ENCODE measurements at places on chromosomes 2 and 18.

DNA sequence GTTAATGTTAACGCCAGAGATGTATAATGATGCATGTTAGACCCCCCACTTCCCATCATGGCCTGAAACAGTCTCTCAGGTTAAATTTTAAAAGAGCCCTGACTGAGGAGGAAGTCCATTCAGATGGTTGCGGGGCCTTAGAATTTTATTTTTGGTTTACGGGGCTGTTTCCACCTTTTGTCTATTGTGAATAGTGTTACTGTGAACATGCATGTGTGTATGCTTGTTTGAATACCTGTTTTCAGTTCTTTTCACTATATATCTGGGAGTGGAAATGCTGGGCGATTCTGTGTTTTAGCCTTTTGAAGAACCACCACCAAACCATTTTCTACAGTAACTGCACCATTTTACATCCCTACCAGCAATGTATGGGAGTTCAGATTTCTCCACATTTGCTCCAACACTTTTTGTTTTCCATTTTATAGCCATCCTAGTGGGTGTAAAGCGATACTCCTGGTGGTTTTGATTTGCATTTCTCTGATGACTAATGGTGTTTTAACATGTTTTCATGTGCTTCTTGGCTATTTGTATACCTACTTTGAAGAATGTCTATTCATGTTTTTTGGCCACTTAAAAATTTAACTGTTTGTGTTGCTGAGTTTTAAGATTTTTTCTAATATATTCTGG lies 133.0 kb downstream of the MYO3B start:
- DNase-seq, result no peak

- DNase-seq, result no peak
Measured at GRCh38 chr2:66794551-66794950, 359.6 kb downstream of the MEIS1 start.

DNA sequence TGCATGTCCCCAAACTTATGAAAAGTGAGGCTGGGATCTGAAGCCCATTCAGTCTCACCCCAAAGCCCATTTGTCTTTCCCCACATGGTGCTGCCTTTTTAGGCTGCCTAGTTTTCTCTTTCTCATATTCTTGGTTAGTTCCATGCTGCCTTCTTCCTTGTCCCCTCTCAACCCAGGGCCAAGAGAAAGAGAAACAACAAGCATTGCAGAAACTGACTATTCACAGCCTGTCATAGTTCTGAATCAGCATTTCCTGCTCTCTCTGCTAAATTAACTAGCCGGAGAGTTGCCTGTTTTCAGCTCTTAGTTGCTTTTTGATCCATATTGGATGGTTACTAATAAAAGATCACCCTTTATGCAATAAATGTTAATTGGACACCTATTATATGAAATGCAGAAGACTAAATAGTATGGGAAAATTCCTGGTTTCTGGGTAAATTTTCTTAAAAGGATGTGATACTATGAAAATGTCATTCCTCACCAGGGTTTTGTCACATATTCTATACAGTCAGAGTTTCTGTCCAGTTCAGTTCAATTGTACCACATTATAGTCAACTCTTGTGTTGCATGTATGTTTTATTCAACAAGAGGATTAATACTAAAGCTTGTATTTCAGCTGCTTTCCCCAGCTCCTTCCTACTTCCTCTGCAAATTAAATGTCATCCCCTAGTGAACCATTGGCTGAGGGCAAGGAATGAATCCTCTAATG lies 246.5 kb downstream of the GALR1 start:
- DNase-seq, result no peak

DNA sequence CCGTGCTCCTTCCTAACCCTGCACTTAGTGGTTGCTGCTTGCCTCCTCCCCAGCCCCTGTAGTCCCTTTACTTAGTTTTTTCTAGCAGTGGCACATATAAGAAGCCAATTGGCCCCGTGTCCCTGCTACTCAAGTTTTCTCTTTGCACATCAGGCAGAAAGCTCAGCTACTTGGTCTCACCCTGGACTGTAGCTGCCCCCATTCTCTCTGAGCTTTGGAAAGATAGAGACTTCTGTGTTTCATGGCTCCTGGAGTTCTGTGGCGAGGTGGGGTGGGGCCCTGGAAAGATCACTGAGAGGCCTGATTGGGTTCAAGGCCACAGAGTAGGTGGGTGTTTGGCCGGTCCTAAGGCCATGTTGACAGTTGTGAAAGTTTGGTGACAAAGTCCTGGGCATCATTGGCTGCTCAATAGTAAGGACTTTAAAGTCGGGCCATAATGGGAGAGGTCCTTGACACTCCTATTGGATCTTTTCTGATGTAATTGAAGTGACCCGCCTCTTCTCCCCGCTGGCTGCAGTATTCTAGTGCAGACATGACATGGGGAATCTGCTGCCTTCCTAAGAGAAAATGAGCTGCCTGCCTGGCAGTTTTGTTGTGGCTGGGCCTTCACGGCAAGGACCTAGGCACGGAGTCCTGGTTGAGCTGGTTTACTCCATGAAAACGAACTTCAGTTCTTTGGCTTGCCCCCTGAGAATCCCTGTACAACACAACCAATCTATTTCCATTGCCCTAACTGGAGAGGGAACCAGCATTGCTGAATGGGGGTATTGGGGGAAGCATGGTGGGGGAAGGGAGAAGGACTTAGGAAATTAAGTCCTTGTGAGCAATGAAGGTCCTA lies 26.2 kb upstream of the CYP27A1 start:
- no peak for DNase-seq

DNA sequence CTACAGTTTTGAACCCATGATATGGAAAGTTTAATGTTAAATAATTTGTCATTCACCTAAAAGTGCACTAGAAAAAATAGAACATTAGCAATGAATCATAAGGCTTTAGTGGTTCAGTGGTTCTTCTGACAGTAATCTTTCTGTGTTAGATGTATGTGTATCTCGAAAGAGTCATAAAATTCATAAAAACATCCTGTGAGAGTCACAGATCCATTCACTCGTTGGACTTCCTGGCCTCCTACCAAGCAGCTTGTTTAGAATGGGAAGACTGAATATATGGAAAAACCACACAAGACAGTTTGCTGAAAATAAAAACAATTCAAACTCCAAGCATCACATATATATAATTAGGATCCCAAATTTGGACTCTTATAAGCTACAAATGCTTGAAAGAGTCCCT lies 34.8 kb downstream of the ADNP2 start:
- DNase-seq, result no peak

- DNase-seq, result no peak
Measured at GRCh38 chr2:85221067-85221691, 88.0 kb downstream of the TCF7L1 start.

GRCh38 chr2:147255812-147256211 lies 589.0 kb upstream of the ACVR2A start:
- no peak for DNase-seq

DNA sequence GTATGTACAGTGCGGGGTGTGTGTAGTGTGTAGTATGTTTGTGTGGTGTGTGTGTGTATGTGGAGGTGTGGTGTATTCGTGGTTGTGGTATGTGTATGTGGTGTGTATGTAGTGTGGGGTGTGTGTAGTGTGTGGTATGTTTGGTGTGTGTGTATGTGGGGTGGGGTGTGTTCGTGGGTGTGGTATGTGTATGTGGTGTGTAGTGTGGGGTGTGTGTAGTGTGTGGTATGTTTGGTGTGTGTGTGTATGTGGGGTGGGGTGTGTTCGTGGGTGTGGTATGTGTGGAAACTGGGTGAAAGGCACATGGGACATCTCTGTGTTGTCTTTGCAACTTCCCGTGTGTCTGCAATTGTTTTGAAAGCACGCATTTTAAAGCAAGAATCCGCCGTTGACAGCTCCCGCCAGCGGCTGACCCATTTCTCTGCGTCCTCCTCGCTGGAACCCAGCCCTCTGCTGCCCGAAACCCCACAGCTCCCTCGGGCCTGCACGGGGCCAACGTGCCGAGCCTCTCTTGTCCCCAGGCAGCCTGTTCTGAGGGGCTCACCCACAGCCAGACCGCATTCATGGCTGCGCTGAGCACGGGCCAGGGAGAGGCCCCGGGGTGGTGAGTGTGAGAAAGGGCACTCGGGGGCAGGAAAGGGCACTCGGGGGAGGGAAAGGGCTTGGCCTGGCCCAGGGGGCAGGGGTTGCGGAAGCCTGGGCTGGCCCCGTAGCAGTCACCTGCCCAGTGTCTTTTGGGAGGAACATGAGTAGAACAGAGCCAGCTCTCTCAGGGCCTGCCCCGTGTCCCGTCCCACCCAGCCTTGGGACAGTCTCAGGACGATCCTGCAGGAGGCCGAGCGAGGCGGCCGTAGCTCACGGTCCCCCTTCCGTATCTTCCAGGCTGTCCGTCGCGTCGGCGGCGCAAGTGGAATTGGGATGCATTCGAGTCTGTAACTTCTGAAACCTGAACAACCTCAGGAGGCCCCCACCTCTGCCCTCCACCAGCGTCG lies 61.4 kb downstream of the TWIST2 start:
- DNase-seq, result no peak

GRCh38 chr2:235486729-235487128 lies 7.1 kb upstream of the AGAP1 start:
- DNase-seq, result no peak

- DNase-seq, result no peak
Measured at GRCh38 chr2:221104361-221104811, 467.7 kb downstream of the EPHA4 start.

- no peak for DNase-seq
Measured at GRCh38 chr2:96202152-96202854, 6.3 kb downstream of the STARD7 start.

- no peak for DNase-seq
Measured at GRCh38 chr2:284896-285492, 2.9 kb downstream of the ALKAL2 start.

DNA sequence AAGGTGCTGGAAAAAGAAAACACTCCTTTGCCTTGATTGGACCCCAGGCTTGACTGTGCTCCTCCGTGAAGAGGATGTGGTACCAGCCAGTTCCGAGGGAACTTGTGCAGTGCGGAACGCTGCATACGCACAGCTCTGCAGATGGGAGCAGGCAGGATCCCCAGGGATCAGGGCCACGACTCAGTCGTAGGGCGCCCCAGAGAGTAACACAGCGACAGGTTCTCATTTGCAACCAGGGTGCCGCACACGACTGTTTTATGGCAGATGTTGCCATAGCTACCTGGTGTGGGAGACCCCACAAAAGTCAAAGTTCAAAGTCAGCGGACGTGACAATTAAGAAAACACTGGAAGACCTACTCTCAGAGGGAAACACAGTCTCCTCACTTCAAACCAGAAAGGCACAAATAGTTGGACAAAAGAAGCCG lies 779 bp downstream of the MALL start:
- no peak for DNase-seq

DNA sequence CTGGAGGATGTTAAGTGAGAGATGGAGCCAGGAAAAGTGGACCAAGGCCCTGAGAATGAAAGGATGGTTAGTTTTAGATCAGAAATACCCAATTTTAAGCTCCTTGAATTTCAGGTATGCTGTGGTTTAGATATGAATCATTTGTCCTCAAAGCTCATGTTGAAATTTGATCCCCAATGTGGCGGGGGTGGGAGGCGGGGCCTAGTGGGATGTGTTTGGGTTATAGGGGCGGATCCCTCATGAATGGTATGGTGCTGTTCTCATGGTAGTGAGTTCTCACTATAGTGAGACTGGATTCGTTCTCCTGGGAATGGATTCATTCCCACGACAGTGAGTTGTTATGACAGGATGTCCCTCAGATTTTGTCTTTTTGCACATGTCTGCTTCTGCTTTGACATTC lies 11.4 kb downstream of the MYO5B start:
- DNase-seq, result no peak

GRCh38 chr2:134308474-134309385 lies 54.9 kb downstream of the MGAT5 start:
- no peak for DNase-seq

DNA sequence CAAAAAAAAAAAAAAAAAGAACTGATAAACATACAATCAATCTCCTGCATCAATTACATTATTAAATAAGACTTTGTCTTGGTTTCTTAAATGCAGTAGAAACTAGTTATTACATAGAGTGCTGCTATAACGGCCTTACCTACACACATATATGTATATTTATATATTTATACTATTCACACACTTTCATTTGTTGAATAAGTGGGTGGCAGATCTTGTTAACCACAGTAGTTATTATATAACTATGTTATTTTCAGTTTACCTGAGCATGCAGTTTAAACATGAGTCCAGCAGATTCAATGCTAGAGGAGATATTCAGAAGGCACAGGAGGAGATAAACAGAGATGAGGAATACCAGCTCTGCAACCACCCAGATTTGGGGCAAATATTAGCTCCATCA lies 81.5 kb upstream of the CD226 start:
- no peak for DNase-seq

- DNase-seq, result no peak
Measured at GRCh38 chr2:172179045-172179701, 76.5 kb upstream of the DLX2 start.

- DNase-seq, result no peak
Measured at GRCh38 chr18:21262244-21262643, 20.2 kb downstream of the GREB1L start.

- no peak for DNase-seq
Measured at GRCh38 chr18:78965260-78965659, 14.4 kb upstream of the SALL3 start.

DNA sequence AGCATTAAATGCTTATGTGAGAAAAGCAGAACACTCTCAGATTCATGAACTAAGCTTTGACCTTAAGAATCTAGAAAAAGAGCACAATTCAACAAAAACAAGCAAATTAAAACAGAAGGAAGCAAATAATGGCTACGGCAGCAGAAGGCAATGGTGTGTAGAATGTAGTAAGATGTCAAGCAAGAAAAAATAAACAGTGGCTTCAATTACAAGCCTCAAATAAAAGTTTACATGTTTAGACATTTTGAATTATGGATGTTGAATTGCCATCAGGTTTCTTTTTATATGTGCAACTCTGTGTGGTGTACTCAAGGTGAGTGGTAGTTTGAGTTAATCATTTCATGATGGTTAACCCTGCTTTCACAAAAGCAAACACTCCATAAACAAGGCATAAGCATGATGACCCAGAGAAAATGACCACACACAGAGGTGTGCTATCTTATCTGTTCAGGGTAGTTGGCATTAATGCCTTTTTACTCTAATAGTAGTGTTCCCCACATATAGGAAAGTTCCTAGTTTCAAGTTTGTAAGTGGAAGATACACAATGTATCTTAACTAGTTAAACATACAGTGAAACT lies 207.1 kb downstream of the FIGN start:
- DNase-seq, result no peak

DNA sequence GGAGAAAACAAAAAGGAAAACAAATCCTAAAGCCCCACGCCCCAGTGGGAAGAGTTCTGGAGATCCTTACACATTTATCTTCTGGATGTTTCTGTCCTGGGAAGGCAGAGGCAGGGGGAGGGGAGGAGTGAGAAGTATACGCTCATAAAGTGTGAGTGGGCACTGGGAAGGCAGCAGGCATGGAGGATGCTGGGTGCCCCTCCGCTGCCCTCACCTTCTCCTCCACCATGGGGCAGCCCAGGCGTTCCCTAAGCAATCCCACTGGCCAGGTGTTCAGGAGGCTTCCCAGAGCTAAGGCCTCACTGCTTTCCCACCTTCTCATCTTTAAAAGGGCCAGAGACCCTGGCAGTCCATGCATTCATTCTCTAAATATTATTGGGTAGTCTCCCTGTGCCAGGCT lies 112.0 kb upstream of the SMAD2 start:
- no peak for DNase-seq

DNA sequence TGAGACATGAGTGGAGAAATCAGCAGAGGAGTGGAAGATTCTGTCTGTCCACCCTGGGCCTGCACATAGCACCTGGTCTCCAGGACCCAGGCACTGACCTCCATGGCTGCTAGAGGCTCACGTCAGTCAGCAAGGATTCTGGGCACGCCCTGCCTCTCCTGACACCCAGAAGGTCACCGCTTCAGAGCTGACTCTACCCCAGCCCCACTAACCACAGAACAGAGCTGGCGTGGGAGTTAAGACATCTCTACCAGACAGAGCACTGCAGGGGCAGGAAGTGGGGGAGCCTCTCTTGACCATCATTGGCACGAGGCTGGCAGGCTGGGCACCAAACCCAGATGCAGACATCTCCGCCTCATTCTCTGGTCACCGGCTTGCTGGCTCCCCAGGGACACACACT lies 3.0 kb downstream of the ADCY3 start:
- no peak for DNase-seq

Data from stimulated activated CD8-positive, alpha-beta memory T cell treated with anti-CD3 and anti-CD28 coated beads, Interleukin-4, amount 100 ng/mL, for 1 hour (primary cell).